ENCODE measurements at places on chromosomes 1 and 21.

DNA sequence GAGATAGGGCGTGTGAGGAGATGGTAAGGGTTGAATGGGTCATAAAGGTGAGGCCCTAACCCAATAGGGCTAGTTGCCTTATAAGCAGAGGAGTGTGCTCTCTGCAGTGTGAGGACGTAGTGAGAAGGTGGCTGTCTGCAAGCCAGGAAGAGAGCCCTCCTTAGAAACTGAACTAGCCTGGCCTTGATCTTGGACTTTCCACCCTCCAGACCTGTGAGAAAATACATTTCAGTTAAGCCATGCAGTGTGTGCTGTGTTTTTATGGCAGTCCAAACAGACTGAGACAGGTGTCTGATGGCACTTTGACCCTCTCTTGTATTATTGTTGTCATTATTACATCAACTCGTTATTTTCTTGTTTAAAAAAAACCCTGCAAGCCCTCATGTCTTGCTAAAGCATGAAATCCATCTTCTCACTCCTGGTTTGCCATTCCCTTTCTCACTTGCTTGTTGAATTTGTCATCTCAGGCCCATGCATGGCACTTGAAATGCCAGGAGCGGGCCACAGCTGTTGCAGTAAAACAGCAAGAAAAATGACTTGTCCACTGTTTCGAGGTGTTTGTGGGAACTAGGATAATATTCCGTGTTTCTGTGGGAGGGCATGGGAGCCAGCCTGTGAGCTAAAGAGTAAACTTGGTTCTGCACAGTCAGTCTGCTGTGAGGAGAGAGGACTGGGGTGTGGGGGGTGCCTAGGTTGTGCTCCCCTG, 78.6 kb downstream of the STUM start:
- peak; percentile 17 for ATAC-seq

DNA sequence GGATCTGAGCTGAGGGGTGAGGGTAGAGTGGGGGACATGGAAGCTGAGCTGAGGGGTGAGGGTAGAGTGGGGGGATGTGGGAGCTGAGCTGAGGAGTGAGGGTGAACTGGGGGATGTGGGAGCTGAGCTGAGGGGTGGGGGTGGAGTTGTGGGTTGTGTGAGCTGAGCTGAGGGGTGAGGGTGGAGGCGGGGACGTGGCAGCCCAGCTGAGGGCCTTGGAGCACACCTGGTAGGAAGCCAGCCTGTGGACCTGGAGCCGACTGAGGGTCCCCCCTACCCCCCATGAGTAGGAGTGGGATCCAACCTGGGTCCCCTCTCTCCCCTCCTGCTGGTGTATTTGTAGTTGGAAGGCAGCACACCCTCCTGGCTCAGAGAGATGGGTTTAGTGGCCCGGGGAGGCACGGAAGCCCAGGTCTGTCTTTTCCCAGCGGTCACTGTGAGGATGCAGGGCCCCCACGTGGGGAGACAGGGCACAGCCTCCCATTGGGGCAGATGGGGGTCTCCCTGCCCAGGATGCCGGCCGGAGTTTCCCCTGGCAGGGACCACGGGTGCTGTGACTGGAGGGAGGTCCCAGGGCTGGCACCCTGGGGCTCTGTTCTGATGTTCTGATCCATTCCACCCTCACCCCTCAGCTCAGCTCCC, 13.2 kb upstream of the NPHP4 start:
- ATAC-seq: no peak

- no peak for ATAC-seq
Observed at GRCh38 chr21:42565886-42566523, 52.4 kb downstream of the SLC37A1 start.

DNA sequence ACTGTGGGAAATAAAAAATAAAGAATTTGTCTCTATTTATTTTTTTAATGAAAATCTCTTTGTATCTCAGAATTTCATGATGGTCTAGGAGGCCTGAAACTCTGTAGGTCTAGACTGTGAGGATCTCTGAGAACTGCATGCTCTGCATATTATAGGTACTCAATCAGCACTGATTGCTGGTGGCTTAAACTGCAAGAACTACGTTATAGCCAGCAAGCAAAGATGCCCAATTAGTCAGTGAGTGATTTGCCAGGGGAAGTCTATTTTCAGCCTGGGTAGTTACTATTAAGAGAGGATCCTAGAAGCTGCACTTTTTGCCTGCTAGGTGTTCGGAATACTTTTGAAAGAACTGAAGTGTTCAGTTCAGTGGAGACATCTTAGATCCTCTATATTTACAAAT, 87.4 kb downstream of the GPR52 start:
- ATAC-seq: no peak

DNA sequence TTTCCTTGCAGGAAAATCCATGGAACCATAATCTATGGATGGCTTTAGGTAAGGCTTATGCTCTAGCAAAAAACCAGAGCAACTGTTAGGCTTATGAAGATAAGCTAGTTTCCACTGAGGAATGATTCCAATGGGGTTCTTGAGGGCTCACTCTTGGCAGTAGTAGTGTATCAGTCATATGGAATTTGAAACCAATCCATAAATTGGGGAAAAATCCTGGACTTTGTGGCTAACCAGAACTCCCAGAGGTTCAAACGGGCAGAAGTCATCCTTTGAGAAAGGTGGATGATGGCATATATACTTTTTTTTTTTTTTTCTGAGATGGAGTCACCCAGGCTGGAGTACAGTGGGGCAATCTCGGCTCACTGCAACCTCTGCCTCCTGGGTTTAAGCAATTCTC, 54.2 kb upstream of the ATF3 start:
- ATAC-seq: no peak

GRCh38 chr1:209667708-209668107, 7.5 kb upstream of the G0S2 start:
- no peak for ATAC-seq

DNA sequence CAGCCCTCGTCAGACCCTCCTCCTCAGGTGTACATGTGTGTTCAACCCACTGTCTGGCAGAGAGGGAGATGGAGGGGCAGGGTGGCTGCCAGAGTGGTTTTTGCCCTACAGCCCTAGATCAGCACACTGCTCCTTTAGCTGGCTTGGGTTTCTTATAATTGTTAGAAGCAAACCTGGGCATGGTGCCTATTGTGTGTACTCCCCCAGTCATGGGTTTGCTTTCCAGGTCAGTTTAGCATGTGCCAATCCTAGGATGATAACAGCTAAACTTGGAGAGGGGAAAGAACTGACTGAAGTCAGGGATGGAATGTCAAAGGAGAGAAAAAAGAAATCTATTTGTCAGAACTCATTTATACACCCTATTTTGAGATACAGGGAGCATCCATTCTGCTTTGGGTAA, 63.3 kb downstream of the UCK2 start:
- ATAC-seq: no peak

- ATAC-seq: no peak
Observed at GRCh38 chr1:164058198-164058597, 500.8 kb upstream of the PBX1 start.

DNA sequence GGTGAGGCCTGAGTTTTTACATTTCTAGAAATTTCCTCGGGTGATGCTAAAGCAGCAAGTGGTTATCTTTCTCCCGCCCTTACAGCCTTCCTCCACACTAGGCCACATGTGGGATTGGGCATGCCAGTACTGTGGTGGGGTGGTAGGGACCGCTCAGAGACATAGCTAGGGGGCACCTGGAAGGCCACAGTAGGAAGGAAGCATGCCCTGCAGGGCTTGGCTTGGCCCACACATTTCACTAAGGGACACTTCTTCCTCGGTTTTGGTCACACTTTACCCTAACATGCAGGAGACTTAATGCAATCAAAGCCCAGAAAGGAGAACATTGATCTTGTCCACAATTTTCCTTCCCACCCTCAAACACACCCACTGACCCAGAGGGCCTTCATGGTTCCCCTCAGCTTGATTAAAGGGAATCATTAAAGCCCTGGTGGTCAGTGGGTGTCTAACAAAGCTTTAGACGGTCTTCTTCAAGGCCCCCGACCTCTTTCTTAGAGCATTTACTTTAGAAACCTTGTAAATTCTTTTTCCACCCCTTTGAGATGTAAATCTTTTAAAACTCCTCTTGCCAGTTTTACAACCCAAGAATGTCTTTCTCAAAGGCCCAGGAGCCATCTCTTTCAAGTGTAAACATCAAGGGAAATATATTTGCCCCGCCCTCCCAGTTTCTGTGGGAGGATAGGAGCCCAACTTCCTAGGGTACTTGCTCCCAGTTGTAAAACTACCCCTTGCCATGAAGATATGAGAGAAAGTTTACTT, 246.4 kb upstream of the PTBP2 start:
- no peak for ATAC-seq

GRCh38 chr21:37861561-37861960, 54.7 kb downstream of the KCNJ6 start:
- no peak for ATAC-seq

DNA sequence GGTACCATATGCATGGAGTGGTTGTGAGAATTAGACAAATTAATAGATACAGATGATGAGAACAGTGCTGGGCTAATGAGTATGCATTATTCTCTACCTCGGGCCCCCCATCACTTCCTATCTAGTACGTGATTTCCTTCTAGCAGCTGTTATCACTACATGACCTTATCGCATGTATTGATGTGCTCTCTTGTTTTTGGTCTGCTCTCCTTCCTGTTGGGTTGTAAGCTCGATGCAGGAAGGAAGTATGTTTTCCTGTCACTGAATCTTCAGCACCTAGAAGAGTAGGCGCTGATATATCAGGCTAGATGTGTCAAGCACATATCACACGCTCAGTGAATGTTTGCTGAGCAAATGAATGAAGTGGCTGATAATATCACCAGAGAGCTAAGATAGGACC, 43.9 kb upstream of the IFNAR2 start:
- ATAC-seq: peak; percentile 77

- no peak for ATAC-seq
Observed at GRCh38 chr1:174491606-174492005, 43.8 kb downstream of the GPR52 start.

DNA sequence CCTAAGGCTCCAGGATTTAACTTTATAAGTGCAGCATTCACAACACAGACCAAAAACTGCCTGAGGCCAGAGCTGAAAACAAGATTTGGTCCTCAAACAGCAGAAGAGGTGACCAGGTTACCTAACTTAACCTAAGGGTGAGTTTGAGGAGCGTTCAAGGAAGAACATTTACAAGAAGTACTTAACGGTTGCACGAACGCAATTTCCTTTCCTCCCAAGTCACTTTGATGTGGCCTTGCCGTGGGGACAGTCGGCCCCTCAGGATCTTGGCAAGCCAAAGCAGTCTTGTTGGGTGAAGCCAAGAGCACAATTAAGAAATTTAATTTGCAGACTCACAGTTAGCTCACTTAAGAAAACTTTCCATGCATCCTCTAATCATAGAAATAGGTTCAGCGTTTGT, 202.6 kb upstream of the COA6 start:
- no peak for ATAC-seq

GRCh38 chr1:204483791-204484190, 10.8 kb downstream of the PIK3C2B start:
- ATAC-seq: no peak

DNA sequence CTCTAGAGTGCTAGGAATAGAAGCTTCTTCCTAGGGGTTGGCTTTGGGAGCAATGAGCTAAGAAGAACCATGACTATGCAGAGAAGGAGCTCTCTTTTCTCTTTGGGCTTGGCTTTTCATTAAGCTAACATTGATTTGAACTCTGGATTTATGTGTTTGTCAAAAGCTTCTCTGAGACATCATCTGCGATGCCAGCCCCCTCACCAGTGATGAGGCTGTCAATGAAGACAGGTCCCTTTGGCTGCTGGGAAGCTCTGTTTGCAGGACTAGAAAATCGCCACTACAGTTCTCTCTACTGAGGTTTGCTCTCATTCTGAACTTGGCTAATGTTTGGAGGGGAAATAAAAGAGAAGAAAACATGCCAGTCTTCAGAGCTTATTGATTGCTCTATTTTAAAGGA, 185.0 kb downstream of the PCP4 start:
- no peak for ATAC-seq

- no peak for ATAC-seq
Observed at GRCh38 chr1:155003766-155004351, 1.3 kb downstream of the ZBTB7B start.

DNA sequence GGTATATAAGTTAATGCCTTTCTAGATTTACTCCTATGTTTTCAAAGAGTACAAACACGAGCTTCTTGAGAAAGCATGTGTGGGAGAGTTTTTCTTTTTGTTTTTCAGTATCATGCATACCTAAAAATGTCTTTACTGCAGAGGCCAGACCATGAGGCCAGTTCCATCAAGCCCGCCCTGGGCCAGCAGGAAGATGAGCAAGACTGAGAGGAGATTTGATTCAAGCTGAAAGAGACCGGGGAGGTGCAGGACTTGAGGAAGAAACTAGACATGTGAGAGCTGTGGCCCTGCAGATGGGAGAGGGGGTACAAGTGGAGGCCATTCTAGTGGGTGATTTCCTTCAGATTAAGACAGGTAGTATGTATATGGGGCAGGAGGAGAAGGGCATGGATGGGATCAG, 33.4 kb upstream of the NTPCR start:
- no peak for ATAC-seq

- ATAC-seq: no peak
Observed at GRCh38 chr1:153353226-153353947, 4.3 kb upstream of the S100A9 start.

GRCh38 chr1:206802401-206802800, 30.1 kb upstream of the IL10 start:
- no peak for ATAC-seq

Data from activated CD4-positive, CD25-positive, alpha-beta regulatory T cell treated with anti-CD3 and anti-CD28 coated beads, Interleukin-2, amount 50 U/mL, for 24 hours (primary cell).